HFFc6 (cell line): ENCODE measurements at places on chromosomes 2 and 18.
A peak's percentile ranks its signal among the peaks of the same experiment; 100 is the strongest.

- DNase-seq, result no peak
Observed at GRCh38 chr2:231461516-231461971, 2.7 kb downstream of the NCL start.

- no peak for DNase-seq
Observed at GRCh38 chr2:162056796-162057399, 17.1 kb downstream of the DPP4 start.

GRCh38 chr18:6333981-6334380 lies 80.7 kb downstream of the L3MBTL4 start:
- no peak for DNase-seq

GRCh38 chr2:120468136-120468535 lies 122.2 kb downstream of the INHBB start:
- no peak for DNase-seq

DNA sequence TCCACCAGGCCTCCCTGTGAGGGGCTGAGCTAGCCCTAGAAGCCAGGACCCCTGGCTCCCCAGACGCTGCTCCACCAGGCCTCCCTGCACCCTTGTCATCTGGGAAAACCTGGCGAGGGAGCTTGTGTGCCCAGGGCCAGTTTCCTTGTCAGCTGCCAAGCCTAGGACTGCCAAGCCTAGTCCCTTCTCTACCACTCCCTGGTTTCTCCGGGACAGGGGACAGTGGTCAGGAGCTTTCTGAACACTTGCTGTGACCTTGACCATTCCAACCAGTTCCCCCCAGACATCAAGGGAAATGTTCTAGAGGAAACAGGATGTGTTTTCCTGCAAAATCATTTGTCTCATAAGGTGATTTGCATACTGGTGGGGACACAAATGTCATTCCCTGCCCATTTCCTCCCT lies 41.3 kb upstream of the MRPL33 start:
- DNase-seq, result no peak

DNA sequence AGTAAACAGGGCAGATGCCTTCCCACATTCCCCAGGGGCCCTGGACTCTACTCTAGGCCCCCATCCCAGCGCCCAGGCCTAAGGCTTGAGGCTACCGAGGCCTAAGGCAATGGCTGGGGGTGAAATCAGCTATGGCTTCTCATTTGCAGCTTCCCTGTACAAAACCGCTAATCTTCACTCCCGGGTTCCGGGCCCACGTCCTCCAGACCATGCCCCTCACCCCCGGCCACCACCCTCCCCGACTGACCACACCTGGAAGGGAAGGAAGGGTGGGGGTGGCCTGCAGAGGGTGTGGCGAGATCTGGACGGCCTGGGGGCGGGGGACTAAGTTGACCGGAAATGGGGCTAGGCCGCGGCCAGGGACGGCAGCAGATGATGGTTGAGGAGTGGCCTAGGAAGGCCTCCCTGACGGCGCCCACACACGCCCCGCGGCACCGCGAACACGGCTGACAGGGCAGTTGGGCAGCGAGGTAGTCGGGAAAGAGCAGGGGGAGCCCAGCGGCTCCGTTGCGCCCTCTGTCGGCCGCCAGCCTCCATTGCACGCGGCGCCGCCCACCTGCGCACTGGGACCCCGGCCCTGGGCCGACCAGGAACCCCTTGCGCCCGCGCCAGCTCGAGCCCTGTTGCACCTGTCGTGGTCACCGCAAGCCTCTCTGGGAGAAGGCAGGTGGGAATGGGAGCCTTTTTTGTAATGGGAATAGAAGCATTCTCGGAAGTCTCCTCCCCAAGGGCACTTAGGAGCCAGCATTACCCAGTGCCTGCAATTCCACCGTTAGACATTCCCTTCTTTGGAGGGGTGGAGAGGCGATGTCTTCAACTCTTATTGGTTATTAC lies 117.1 kb upstream of the STPG4 start:
- peak; percentile 57 for DNase-seq

- DNase-seq, result no peak
Observed at GRCh38 chr2:185625604-185626003, 113.0 kb upstream of the FSIP2 start.

- no peak for DNase-seq
Observed at GRCh38 chr18:49479381-49480137, 7.5 kb downstream of the C18orf32 start.

- DNase-seq, result no peak
Observed at GRCh38 chr2:162994718-162995117, 156.2 kb upstream of the KCNH7 start.

- no peak for DNase-seq
Observed at GRCh38 chr18:11336241-11336640, 186.9 kb upstream of the PIEZO2 start.

GRCh38 chr2:165563468-165564225 lies 94.1 kb downstream of the CSRNP3 start:
- DNase-seq, result no peak

GRCh38 chr2:112809112-112809511 lies 24.8 kb upstream of the IL1A start:
- DNase-seq, result no peak

- DNase-seq, result no peak
Observed at GRCh38 chr18:9619990-9620389, 5.6 kb upstream of the PPP4R1 start.

DNA sequence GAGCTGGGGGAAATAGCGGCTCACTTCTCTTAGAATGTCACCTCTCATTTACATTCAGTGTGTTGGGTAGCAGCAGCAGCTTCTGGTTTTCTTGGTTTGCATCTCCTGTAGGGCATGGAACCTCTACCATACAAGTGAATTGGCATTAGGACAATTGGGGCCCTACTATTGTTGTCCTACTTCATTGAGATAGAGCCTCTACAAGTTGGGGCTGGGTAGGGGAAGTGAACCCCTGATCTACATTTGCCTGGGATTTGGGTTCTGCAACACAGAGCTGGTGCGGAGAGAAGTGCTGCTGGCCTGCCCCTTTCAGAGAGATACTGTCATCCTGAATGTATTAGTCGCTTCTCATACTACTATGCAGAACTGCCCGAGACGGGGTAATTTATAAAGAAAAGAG lies 391.6 kb upstream of the HS6ST1 start:
- DNase-seq, result no peak

DNA sequence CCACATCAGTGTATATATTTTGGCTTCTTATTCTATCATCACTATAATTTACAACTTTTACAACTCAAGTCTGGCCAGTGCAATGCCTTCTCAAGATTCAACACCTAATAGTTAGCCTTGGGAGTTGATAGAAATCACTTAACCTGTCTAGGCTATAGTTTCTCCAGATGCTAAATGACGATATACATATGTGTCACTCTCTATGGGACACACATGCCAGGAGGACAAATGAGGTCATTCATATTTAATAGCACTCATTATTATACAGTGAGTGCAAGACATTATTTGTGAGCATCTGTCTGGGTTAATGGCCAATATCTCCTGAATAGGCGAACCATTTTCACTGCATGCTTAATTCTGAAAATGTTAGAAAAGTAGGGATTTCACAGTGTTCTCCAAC lies 89.8 kb downstream of the ALK start:
- no peak for DNase-seq

DNA sequence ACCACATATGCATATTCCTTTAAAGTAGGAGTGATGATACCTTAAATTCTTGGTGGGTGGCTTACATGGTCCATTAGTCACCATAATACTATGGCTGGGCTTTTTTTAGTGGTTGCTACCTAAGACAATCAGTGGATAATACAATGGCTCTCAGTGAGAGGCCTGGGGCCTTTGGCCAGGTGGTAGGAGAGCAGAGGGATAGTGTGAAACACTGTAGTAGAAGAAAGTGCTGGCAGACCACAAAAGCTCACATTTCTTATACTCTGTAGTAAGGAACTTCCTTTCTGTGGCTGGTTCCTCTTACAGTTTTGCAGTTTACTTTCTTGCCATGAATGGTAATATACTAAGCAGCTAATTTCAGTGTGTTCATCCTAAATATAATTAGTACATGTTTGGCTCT lies 583.5 kb downstream of the XIRP2 start:
- no peak for DNase-seq

- DNase-seq, result no peak
Observed at GRCh38 chr2:269356-270030, 4.7 kb downstream of the ACP1 start.

GRCh38 chr18:36183987-36184386 lies 3.3 kb upstream of the MOCOS start:
- no peak for DNase-seq

DNA sequence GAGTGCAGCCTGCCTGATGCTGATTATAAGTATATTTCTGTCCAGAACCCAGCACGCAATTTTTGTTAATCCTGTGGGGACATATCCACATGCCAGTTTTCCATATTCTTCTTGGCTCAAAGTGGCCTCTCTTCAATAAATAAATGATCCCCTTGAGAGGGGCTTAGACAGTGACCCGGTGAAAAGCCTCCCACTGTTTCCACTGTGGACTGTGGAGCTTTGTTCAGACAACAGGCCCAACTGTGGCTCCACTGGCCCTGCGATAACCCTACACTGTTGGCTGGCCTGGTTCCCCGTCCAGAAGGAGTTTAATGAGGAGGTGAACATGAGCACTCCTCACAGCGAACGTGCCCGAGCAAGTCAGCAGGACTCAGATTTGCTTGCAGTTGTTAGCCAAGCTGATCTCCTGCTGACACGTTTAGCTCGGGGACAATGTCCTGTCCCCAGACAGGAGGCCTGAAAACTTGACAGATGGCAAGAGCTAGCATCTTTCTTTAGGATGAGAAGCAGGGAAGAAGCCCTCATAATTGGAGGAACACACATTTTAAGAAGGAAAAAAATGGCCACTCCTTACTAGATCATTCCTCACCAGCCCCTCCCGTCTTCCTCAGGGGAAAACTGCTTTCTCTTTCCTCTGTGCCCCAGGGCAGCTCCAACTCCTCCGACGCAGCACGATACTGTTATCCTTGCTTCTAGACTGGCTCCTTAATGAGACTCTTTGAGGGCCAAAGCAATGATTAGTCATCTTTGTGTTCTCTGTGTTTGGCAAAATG lies 20.0 kb upstream of the MTCL1 start:
- no peak for DNase-seq

DNA sequence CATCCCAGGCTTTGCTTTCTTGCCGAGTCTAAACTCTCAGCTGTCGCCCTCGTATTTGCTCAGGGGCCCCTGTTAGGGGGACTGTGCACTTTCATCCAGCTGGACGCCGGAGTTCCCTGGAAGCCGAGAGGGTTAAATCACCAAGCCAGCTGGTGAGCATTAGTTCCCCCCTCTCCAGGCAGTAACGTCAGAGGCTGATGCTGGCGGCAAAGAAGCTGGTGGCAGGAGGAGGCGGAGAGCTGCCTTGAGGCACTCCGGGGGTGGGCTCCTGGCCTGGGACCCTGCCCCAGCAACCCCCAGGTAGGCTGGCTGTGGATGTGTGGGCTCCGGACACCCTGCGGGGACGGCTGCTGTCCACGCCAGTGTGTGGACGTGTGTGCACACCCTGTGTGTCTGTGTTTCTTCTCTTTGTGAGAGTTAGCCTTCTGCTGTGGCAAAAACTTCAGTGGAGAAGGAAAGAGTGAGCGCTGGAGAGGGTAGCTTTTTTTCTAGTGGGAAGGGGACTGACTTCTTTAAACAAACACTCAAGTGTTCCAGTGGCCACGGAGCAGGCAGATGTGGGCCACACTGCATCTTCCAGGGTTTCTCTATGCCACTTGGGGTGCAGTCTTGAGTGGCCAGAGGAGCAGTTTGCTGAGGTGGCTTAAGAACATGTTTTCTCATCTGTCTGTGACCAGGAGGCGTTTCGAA lies 84.7 kb downstream of the GLI2 start:
- DNase-seq, result peak; percentile 70

DNA sequence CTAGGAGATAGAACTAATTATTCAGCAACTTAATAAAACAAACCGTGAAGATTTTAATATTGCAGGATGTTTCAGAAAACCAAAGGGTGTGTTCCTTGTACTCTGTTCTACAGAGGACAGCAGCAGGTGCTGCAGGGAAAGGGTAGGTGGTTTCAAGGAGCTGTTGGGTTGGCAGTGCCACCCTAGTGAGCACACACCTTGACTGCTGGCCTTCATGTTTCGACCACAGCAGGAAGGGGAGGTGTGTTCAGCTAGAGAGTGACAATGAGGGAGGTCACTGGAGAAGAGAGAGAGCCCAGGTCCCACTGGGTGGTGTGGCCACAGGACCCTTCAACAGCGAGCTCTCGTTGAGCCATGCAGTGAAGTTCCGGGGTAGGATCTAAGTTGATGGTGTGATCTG lies 98.6 kb downstream of the ZNF236 start:
- DNase-seq, result no peak

GRCh38 chr2:231357048-231357447 lies 38.5 kb upstream of the B3GNT7 start:
- DNase-seq, result no peak

- DNase-seq, result no peak
Observed at GRCh38 chr2:234492717-234493485, 4.0 kb downstream of the ARL4C start.

GRCh38 chr2:135985826-135986393 lies 484 bp upstream of the DARS1 start:
- no peak for DNase-seq

GRCh38 chr2:151857650-151858049 lies 29.4 kb upstream of the ARL5A start:
- no peak for DNase-seq

DNA sequence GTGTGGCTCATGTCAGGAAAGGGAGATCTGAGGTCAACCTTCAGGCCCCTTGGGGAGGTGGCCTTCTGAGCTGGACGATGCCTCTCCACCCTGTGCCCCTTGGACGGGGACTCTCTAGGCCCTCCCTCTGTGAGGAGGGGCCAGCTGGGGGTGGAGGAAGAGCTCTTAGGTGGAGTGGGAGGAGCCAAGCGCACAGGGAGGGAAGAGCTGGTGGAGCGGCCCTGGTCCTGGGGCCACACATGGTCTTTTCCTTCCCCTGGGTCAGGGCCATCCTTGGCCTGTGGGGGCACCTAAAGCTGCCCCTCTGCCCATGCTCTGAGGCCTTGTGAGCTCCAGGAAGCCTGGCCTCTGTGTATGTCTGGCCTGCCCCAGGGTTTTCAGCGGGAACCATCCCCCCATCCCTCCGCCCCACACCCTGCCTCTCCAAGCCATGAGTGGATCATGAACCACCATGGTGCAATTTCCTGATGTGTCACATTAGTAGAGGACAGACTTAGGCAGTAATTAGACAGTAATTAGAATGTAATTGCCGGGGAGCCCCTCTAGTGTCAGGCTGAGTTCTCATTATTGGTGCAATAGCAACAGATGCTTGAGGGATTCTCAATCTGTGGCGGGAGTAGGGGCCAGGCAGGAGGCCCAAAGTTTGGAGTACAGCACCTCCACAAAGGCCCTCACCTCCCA lies 63.0 kb downstream of the GLI2 start:
- DNase-seq, result no peak

- no peak for DNase-seq
Observed at GRCh38 chr2:229392196-229392595, 121.1 kb upstream of the PID1 start.

- DNase-seq, result no peak
Observed at GRCh38 chr2:2867397-2867979, 510.1 kb downstream of the EIPR1 start.

- no peak for DNase-seq
Observed at GRCh38 chr2:32591669-32592463, 36.0 kb upstream of the TTC27 start.

GRCh38 chr18:48944634-48945033 lies 6.1 kb downstream of the SMAD7 start:
- no peak for DNase-seq
